Hindlimb muscle (tissue), 1 donor: ENCODE measurements at places on chromosomes 4 and X.

GRCh38 chr4:79209822-79210635 is 115.8 kb downstream of the NAA11 start:
- no peak for DNase-seq

- no peak for DNase-seq
Observed at GRCh38 chr4:38514465-38515146, 149.4 kb upstream of the KLF3 start.

DNA sequence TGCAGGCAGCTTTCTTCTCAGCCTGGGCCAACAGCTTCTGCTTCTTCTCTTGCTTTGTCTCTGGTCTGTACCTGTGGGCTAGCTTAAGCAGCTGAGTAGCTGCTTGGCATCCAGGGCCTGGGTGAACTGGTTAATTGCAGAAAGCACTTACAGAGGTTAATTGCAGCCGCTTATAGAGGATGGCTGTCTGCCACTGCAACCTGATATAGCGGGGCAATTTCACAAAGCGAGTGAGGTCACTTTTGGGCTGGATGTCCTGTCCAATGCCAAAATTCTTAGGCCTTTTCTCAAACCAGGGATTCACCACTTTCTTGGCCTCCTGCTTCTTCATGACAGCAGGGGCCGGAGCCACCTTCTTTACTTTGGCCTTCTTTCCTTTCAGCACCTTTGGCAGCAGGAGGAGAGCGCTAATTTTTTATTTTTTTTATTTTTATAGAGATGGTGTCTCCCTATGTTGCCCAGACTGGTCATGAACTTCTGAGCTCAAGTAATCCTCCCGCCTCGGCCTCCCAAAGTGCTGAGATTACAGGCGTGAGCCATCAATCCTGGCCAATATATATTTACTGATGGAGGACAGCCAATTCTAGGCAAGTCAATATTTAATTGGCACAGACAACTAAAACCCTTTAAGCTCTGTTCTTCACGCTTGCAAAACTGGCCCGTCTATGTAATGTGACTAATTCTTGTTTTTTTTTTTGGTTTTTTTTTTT is 61.0 kb downstream of the ENOPH1 start:
- peak; percentile 18 for DNase-seq

GRCh38 chr4:37982736-37983135 is 22.5 kb downstream of the PTTG2 start:
- DNase-seq: no peak

DNA sequence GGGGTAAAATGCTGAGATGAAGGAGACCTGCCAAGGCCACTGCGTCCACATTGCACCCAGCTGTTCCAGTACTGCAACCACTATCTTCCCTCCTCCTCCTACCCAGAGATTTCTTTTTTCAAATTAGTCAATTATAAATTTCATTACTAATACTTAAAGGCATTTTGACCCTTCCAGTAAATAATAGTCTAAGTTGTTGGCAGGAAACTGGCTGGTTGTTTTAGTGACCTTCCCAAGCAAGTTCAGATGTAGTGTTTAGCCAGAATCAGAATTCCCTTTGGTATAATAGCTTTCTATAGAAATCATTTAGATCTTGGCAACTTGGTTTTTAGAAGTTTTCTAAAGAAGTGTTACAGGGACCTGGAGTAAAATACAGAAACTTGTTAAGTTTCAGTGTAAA is 66.0 kb downstream of the AASDH start:
- DNase-seq: no peak

DNA sequence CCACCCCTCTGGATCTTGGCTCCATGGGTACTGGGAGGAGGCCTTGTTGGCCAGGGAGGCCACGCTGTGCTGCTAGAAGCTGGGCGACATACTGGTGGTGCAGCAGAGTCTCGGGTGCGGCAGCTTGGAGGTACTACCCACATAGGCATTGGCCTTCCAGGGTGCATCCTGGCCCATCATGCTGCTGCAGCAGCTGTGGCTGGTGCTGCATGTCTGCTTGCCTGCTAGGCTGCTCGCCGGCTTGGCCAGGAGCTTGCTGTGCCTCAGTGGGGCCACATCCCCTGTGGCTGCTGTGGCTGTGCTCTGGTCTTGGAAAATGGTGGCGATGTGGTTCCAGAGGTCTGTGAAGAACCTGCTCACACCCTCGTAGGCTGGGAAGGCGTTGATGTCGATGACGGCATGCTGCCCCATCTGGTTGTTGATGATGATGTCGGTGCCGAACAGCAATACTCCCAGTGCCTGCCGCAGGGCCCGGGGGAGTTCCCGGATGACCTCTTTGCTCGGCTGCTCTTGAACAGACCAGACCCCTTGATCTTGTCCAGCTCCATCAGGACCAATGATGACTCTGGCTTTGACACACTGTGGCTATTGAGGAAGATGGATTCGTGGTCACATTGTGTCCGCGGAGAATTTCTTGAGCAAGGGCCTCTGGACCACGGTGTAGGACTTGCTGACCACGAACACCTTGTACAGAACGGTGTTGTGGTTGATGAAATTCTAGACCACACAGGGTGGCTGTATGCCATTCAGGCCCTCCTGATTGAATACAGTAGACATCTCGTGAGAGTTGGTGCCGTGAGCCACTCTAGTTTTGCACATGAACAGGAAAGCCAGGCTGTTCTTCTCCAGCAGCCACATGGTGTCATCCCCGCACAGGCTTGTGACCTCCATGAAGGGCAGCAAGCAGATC is 11.8 kb downstream of the RBM10 start:
- DNase-seq: no peak

GRCh38 chrX:56068274-56068758 is 163.8 kb upstream of the KLF8 start:
- DNase-seq: no peak

- DNase-seq: no peak
Observed at GRCh38 chrX:56130436-56130835, 101.7 kb upstream of the KLF8 start.

DNA sequence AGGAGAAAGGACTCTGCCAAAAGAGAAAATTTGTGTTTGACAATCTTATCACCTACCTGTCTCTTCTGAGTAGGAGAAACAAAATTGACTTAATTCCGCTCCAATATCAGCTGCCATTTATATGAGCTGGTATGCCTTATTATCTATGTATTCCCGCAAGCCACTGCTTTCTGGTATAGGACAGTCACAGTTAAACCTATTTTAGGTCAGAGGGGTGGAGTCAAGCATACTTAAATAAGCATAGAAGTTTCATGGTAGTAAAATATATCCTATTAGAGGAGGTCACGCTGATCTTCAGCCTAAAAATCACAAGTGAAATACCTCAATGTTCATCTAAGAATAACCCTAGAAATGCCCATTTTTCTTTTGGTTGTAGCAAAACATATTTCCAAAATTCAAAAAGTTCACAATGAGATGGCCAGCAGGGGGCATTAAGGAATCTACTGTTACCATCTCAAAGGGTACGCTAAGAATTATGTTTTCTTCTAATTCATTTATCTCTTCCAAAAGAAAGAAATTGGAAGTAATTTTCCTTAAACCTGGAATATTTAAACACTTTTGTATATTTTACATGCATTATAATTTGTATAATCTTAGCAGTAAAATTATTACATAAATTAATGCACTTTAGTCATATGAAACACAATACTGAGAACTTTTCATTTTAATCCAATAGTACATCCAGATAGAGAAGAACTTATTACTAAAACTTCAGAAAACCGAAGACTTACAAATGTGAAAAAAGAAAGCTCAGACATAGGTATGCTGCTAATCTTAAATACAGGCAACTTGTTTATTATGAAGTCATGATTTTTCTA is 10.5 kb downstream of the PPAT start:
- DNase-seq: peak; percentile 30

- DNase-seq: no peak
Observed at GRCh38 chr4:133618963-133619362, 469.9 kb downstream of the PCDH10 start.

- no peak for DNase-seq
Observed at GRCh38 chr4:29051381-29051965, 1668.7 kb upstream of the PCDH7 start.

DNA sequence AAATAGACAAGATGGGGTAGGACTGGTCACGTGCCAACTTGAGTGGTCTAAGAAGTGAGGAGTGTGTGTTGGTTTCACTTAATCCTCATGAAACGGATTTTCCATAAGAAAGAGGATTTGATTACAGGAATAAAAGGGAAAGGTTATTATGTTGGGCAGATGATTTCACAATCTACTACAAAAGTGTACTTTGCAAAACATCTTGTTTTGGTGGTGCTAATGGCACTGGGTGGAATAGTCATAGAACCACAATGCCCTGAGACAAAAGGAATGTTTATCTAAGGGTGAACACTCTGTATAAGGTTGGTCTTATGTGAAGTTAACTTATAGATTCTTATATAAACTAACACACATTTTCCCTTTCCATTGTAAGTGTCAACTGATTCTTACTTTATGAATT is 45.6 kb downstream of the GLUD2 start:
- no peak for DNase-seq

- no peak for DNase-seq
Observed at GRCh38 chr4:37836838-37837440, 10.5 kb downstream of the PGM2 start.

DNA sequence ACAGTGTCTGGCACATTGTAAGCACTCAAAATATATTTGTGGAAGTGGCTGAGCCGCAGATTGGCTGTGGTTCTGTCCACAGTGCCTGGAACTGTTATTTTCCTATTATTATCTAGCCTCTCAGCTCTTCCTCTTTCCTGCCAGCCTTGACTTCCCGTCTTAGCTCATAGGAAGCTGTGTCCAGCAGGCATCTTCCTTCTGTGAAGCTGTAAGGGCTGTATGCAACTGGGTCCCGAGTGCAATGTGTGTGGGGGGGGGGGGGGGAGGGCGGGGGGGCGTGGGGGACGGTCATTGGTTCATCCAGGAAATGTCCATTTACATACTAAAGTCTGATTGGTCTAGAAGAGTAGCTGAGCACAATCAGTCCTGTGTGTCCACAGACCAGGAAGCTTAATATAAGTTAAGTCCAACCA is 210.7 kb downstream of the PDGFRA start:
- DNase-seq: no peak

DNA sequence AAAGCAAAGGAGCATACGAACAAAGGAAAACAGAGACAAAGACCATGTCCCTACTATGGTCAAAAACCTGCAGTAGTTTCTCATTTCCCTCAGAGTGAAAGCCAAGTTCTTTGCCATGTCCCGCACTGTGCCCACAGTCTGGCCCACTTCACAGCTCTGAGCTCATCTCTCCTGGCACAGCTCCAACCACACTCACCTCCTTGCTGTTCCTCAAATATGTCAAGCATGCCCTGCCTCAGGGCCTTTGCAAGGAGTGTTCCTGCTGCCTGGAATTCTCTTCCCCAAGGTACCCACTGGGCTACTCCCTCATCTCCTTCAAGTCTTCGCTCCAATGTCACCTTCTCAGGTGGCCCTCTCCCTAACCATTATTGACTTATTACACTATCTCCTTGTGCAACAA is 72.1 kb downstream of the COX18 start:
- no peak for DNase-seq

- DNase-seq: peak; percentile 26
Observed at GRCh38 chr4:42865572-42866189, 26.8 kb upstream of the GRXCR1 start.
